Activated T-helper 2 cell treated with anti-CD3 and anti-CD28 coated beads, Interferon-gamma antibody, Interleukin-2, Interleukin-4, amounts not matched to agents 10 μg/mL and 5 μg/mL and 100 μg/mL, durations not matched to agents 14 hours and 24 hours and 36 hours (primary cell): ENCODE measurements at places on chromosomes 13 and 19.

DNA sequence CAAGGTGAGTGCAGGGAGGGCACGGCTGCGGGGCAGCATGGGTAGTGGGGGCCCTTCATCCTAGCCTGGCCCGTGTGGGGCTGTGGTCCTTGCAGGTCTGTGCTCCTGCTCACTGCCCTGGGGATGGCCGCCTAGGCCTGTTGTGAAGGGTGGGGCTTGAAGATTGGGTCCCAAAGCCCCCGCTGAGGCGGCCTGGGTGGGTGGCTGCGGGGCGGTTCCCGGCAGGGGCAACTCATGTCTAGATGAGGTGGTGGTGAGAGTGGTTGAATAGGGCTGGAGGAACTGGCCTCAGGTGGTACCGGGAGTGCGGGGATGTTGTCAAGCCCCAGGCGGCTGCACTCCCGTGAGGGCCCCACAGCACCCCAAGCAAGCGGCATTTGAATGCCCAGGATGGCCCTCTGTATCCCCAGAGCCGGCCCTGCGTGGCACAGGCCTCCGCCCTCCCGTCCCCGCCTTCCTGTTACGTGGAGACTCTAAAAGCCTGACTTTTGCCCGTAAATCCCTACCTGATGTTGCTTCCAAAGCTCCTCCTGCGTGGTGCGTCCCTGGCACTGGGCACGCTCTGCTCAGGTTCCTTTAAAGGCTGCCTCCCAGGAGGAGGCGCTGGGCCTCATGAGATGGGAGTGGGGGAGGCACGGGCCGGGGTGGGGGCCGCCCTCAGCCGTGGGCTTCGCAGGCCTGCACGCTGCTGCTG lies 15.0 kb downstream of the SPPL2B start:
- DNase-seq = no peak

GRCh38 chr19:23440791-23441190 lies 45.5 kb upstream of the ZNF91 start:
- no peak for DNase-seq

- DNase-seq = no peak
Measured at GRCh38 chr13:46197299-46198048, 14.3 kb upstream of the LRRC63 start.

GRCh38 chr13:106513025-106513983 lies 22.2 kb downstream of the EFNB2 start:
- DNase-seq = no peak

DNA sequence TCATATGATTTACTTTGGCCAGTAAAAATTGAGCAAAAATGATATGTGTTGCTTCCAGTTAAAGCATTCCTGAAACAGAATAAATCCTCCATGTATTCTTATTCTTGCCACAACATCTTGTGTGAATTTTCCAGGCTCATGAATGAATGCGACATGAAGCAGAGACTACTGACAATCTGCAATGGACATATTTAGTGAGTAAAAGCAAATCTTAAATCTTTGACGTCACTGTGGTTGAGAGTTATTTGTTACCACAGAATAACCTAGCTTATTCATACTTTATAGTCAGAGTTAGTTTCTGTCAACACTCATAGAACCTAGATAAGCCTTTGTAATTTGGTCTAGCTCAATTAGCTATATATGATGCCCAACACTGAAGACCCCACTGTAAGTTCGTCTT lies 1443.1 kb downstream of the PCDH9 start:
- DNase-seq = no peak

DNA sequence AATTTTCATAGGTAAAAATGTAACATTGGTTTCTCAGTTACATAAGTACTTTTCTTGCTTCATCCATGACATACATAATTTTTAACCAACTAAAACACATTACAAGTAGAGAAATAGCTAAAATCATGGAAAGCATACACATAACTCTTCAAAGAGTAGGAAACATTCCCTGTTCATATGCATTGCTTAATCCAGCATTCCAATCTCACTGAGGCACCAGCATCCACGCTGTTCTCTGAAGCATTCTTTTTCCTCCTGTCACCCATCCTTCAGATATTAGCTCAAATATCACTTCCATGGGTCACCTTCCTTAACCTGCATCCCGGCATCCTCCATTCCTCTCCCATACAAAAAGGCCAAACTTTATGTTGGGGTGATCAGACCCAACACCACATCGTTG lies 79.1 kb downstream of the ZNF254 start:
- DNase-seq = no peak
